ENCODE measurements at places on chromosomes 1 and 21.

DNA sequence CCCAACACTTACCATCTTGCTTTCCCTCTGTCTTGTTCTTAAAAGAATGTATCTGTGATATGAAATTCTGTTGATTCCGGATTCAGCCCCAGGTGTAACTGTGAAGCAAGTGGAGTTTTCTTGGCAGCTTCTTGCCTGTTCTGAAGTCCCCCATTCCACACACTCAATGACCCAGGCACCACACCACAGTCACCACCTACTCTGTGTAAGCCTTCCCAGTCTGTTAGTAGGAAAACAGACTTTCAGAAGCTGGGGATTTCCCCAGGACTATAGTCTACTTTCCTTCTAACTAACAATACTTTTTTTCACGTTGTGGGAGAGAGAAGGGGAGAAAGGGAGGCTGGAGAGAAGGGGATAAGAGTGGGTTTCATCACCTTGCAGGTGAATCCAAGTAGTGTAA, 299.1 kb upstream of the PROX1 start:
- no peak for DNase-seq

DNA sequence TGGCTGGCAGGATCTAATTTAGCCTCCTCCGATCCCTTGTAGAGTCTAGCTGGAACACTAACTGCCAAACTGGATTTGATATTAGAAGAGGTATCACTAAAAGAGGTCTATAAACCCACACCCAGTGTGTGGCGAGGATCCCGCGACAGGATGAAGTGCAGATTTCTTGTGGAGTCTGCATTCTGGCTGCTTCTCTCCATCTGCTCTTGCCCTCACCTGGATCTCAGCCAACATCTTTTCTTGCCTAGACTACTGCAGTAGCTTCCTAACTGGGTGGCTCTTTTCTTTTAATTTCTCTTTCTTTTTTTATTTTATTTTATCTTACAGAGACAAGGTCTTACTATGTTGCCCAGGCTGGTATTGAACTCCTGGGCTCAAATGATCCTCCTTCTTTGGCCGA, 48.9 kb upstream of the CAPZB start:
- DNase-seq = no peak

- no peak for DNase-seq
Measured at GRCh38 chr1:57492586-57493226, 68.8 kb upstream of the DAB1 start.

GRCh38 chr21:35853321-35854239, 206.7 kb downstream of the SETD4 start:
- no peak for DNase-seq

DNA sequence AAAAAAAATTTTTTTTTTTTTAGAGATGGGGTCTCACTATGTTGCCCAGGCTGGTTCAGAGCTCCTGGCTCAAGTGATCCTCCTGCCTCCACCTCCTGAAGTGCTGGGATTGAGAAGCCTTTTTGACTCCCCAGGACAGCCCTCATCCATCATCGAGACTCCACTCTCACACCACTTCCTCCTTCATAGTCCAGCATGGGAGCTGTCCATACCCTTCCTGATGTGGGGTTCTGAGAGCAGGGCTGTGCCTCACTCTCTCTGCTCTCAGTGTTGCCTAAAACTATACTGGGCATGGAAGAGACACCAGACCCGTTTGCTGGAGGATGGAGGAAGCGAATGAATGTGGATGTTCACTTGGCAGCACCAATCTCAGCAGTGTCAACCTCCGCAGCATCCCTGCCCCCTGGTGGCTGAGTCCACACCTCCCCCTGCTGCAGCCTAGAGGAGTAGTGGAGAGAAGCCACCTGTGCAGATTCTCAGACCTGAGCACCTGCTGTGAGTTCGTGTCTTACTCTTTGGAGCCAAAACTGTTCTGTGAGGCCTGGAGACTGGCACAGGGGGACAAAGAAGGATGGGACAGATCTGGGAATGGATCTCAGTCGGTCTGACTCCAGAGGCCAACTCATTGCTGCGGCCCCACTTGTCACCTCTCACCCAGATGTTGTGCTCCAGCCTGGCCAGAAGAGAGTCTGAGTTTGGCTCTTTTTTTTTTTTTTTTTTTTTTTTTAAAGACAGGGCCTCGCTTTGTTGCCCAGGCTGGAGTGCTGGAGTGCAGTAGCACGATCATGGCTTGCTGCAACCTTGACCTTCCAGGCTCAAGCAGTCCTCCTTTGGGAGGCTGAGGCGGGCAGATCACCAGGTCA, 17.7 kb downstream of the TINAGL1 start:
- peak; percentile 27 for DNase-seq

DNA sequence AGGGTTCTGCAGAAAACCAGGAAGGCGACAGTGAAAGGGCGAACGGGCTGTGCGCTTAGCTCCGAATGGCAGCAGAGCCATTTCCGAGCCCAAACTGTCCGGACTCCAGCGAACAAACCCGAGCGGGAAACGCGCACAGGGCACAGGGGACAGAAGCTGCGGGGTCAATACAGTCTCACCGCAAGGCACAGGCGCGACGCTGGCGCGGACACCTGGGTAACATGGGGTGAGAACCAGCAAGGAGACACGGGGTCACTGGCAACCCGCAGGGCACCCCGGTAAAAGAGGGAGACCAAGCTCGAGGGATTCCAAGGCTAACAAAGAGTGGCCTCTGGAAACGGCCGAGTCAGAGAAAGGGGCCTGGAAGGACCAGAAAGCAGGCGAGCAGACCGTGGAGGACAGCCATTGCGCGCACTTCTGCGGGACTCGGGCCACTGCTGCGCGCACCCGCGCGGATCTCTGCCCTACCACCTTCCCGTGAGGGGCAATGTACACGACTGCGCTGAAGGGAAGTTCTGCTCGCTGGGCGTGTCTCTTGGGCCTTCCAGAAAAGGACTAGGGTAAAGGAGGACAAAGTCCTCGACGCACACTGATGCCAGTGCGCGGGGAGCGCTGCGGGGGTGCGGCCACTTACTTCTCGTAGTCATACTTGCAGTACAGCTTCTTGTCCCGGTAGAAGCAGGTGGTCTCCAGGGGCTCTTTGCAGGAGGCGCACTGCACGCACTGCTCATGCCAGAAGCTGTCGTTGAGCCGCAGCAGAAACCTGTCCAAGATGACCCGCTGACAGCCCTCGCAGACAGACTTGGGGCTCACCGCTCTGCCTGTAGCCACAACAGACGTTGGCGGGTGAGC, 3.8 kb downstream of the LMX1A start:
- no peak for DNase-seq

- no peak for DNase-seq
Measured at GRCh38 chr1:117147856-117148588, 26.5 kb upstream of the TRIM45 start.

- no peak for DNase-seq
Measured at GRCh38 chr1:235972311-235972689, 92.6 kb downstream of the NID1 start.

GRCh38 chr1:86487131-86487810, 18.5 kb downstream of the CLCA1 start:
- no peak for DNase-seq

- DNase-seq = no peak
Measured at GRCh38 chr1:160017592-160017991, 14.2 kb downstream of the PIGM start.

DNA sequence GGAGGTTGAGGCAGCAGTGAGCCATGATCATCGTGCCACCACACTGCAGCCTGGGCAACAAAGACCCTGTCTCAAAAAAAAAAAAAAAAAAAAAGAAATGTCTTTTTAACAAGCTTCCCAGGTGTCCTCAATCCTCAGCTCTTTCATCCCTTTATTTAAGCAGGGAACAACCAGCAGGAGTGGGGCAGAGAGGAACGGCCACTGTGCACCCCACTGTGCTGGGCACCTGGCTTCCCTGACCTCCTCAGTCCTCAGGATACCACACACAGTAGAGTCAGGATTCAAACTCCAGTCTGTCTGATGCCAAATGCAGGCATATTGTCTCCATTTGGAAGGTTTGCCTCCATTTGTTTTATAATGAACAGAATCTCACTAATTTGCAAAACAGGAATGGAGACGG, 19.8 kb upstream of the PTAFR start:
- DNase-seq = no peak

DNA sequence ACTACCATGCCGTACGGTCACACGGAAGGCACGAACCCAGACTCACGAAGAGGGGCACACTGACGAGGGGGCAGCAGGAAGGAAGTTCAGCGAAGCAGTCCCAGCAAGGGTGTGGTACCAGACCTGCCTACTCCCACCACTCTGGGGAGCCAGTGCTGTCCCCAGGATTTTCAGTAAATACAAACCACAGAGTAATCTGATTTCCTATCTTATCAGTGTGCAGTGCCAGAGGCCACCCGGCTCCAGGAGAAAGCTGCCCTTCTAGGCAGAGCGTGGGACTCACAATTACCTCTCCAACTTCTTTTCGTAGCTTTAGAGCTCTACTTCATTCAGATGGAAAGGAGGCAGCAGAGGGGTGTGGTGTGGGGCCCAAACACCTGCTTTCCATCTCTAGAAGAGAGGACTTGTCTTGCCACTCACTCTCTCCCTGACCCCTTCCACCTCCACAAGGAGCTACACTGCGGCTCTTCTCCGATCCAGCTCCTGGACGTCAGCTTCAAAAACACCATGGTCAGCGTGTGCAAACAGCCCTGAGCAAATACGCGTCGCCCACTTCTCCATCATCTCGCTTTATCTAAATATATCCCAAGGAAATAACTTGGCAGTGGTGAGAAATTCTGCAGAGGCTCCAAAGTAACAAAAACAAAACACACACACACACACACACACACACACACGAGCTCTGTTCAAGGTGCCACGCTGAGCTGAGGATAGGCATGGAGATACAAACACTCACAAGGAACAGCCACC, 98.5 kb downstream of the MRPL37 start:
- no peak for DNase-seq

GRCh38 chr21:26888931-26889330, 43.7 kb upstream of the ADAMTS1 start:
- DNase-seq = no peak

DNA sequence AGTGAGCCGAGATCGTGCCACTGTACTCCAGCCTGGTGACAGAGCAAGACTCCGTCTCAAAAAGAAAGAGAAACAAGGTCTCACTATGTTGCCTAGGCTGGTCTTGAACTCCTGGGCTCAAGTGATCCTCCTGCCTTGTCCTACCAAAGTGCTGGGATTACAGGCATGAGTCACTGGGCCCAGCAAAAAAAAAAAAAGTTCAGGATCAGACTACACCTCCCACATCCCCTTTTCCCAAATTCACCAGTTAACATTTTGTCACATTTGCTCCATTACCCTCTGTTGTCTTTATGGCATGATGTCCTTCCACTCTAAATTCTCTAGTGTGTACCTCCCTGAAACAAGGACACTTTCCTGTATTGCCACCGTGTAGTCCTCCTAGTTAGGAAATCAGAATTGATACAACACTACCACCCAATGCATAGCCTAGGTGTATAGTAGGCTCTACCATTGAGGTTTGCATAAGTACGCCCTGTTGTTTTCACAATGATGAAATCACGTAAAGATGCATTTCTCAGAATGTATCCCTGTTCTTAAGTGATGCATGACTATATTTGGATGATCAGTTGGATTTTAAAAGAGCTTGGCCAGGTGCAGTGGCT, 10.7 kb downstream of the SPEN start:
- DNase-seq = no peak

DNA sequence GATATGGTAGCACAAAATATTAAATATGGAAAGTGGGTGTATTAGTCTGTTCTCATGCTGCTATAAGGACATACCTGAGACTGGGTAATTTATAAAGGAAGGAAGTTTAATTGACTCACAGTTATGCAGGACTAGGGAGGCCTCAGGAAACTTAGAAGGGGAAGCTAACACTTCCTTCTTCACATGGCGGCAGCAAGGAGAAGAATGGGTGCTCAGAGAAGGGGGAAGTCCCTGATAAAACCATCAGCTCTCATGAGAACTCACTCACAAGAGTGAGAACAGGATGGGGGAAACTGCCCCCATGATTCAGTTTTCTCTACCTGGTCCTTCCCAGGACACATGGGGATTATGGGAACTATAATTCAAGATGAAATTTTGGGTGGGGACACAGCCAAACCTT, 15.8 kb upstream of the BACE2 start:
- DNase-seq = no peak

DNA sequence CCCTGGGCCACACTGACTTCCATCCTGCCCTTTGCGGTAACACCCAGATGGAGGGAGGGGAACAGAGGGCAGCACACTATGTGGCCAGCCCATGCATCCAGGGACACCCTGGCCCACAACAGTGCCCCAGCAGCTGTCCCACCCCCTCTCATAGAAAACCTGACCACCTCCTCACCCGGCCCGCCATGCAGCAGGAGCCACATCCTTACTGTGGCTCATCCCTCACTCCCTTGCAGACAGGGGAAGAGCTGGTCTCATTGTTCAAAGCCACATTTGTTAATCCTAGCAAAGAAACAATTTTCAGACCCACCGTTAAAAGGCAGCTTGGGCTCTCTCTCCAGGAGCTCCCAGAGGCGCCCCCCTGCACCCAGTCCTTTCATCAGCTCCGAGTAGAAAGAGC, 23.2 kb upstream of the NUP133 start:
- DNase-seq = no peak

DNA sequence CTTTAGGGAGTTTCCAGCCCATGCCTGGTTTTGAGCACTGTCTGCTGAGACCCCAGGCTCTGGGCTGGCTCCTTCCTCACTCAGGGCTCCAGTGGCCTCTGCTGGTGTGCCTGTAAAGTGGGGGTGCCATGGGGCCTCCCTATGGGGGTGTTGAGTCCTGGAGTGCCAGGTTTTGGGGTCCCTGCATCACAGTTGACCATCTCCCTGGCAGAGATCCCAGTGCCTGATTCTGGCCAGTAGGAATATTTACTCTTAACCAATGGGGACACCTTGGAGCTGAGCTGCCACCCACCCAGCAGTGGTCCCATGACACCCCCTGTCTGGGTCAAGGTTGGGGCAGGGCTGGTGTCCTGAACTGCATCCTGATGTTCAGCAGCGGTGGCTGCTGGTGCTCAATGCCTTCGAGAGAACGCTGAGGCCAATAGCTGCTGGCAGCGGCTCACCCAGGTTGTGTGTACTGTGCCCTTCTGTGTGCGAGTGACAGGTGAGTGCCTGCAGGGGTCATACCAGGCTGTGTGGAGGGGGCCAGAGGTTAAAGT, 9.6 kb upstream of the ZNF669 start:
- no peak for DNase-seq

GRCh38 chr1:160260406-160261382, 1.7 kb downstream of the DCAF8 start:
- no peak for DNase-seq

- DNase-seq = no peak
Measured at GRCh38 chr1:54012863-54013262, 5.1 kb downstream of the LDLRAD1 start.

DNA sequence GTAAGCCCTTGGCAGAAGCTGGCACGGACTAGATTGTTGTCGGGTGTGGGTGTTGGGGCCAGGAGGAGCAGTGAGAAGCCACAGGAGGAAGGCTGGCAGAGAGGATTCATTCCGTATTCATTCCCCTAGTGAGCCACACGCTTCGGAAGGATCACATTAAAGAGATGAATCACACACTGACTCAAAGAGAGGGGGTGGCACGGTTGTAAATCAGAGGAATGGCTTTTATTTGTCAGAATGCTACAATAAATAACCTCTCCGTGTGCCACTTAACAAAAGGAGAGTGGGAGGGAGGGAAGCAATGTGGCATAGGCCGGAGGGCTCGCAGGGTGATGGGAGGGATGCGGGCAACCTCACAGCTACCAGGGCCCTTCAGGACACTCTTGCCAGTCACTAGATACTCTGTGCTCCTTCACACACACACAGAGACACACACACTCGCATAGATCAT, 135.5 kb downstream of the HIVEP3 start:
- DNase-seq = no peak

All from putamen (tissue), 1 donor.